ENCODE measurements at places on chromosomes 13 and 19.

DNA sequence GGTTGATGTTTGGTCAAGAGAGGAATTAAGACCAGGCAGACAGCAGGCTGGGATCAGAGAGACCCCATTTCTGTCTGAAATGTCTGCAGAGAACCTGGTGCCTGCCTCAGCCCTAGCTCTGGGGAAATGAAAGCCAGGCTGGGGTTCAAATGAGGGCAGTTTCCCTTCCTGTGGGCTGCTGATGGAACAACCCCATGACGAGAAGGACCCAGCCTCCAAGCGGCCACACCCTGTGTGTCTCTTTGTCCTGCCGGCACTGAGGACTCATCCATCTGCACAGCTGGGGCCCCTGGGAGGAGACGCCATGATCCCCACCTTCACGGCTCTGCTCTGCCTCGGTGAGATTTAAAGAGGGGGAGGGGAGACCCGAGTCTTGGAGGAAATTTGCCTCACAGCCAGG lies at the start of gene LILRB4:
LILRB4 (plus strand) TSS at position 256 of the 400 bp plus-strand sequence; CDS start at position 305, 49 bp downstream.
- DNase-seq, result no peak

DNA sequence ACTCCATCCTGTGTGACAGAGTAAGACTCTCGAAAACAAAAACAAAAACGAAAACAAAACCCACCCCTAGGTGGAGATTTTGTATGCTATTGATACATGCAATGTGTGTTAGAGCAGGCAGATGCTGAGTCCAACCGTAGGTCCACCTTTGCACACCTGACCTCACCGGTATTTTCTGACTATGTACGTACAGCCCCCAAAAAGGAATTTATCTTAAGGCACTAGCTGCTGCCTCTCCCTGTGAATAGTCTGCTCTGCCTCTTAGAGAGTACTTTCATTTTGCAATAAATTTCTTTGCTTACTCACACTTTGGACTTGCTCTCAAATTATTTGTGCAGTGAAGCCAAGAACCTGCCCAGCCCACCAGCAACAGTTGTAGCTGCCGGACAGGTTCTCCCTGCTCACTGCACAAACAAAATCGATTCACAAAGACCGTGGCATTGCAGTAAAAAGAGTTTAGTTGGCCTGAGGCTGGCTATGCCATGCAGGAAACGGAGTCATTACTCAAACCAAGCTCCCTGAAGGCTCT lies 8.2 kb upstream of the ZNF77 start:
- no peak for DNase-seq

GRCh38 chr13:111228262-111229144 lies 91.9 kb upstream of the TEX29 start:
- DNase-seq, result no peak

DNA sequence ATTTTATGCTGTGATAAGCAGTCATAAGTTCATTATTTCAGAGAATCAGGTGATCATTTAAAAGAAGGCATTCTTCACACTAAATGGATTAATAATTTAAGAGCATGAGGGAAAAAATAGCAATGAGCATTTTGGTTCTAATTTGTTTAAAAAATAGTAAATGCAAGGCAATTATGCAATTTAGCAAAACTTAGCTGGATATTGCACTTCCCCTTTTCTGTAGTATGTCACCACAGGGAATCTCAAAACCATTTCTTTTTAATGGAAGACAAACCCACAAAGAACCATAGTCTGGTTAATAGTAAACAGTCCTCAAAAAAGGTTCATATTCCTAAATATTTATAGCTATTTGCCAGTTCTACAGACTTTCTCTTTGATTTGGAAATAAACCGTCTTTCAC lies 30.2 kb downstream of the COG6 start:
- no peak for DNase-seq

DNA sequence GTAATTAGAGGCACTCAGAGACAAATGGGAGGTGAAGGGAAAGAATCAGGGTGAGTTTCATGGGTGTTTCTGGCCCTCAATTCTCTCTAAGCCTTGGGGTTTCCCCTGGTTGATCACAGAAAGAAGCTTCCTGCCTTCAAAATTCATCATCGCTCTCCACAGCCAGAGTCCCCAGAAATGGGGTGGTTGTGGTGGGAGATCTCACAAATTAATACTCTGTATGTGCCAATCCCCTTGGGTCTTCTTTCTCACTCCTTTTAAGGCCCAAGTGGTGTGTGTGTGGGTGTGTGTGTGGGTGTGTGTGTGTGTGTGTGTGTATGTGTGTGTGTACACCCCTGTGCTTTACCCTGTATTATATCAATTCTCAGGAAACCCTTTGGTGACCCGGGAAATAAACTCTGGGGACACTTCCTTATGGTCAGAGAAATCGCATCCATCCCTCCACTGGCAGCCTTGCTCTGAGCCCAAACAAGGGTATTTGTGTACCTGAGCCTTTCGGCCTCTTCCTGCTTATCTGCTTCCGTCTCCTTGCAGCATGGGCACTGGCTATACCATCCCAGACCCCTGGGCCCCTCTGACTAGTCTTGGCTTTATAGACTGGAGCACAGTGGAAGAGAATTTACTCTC lies 2.8 kb upstream of the FCGBP start:
- no peak for DNase-seq

- DNase-seq, result no peak
These were observed 99.2 kb downstream of the SLC7A1 start for GRCh38 chr13:29496241-29496712.

Measured in left kidney (tissue), 8 donors.